Activated gamma-delta T cell treated with Interleukin-2 at 50 U/mL for 16 hours (primary cell): ENCODE measurements at places on chromosomes 11 and 22.
A peak's percentile ranks its signal among the peaks of the same experiment; 100 is the strongest.

GRCh38 chr11:86591631-86592030 lies 80.8 kb downstream of the ME3 start:
- DNase-seq = no peak

- DNase-seq = peak; percentile 32
Measured at GRCh38 chr11:128728767-128729587, 35.1 kb downstream of the FLI1 start.

- peak; percentile 31 for DNase-seq
Measured at GRCh38 chr11:12288212-12288930, 89.0 kb upstream of the PARVA start.

DNA sequence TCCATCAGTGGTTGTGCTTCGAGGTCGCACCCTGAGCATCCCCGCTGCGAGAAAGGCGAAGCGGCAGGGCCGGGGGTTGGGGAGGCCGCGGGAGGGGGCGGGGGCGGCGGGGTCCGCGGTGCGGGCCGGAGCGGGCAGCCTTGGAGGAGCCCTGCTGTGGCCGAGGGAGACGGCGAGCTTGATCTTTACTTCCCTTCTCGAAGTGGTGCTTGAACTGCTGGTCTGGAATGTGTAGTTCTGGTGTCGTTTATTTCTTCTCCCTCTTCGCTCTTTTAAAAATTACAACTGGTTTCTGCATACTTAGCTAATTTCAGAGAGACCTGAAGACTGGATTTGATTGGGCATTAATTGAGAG lies 1.1 kb downstream of the APLP2 start:
- no peak for DNase-seq

GRCh38 chr22:49724030-49724892 lies 103.4 kb downstream of the BRD1 start:
- no peak for DNase-seq

DNA sequence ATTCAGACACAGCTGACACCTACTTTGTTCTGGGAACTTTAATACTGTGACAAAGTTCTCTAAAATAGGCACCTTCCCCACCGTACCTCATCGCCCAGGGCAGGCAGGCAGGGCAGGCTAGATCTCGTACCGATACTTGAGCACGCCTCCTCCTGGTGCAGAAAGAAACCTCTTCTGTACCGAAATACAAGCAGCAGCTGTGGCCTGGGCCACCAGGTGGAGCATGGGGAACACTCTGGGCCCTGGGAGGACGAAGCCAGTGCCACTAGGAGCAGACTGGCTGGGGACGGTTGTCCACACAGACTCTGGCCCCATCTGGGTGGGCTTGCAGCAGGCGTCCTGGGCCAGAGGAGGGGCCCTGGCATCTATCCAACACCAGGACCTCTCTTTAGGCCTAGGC lies 12.8 kb downstream of the PMM1 start:
- DNase-seq = no peak
